Peyer's patch (tissue), 4 donors: ENCODE measurements at places on chromosomes 12 and 14.

DNA sequence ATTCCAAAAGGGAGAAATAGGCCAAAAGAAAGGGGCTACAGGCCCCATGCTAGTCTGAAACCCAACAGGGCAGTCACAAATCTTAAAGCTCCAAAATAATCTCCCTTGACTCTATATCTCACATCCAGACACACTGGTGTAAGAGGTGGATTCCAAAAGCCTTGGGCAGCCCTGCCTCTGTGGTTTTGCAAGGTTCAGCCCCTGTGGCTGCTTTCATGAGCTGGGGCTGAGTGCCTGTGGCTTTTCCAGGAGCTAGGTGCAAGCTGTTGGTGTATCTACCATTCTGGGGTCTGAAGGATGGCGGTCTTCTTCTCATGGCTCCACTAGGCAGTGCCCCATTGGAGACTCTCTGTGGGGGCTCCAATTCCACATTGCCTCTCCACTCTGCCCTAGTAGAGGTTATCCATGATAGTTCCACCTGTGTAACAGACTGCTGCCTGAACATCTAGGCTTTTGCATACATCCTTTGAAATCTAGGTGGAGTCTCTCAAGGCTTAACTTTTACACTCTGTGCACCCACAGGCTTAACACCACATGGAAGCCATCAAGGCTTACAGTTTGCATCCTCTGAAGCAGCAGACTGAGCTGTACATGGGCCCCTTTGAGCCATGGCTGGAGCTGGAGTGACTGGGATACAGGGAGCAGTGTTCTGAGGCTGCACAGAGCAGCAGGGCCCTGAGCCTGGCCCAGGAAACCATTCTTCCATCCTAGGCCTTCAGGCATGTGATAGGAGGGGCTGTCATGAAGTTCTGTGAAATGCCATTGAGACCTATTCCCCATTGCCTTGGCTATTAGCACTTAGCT is 66.5 kb upstream of the ABCD2 start:
- no peak for DNase-seq

DNA sequence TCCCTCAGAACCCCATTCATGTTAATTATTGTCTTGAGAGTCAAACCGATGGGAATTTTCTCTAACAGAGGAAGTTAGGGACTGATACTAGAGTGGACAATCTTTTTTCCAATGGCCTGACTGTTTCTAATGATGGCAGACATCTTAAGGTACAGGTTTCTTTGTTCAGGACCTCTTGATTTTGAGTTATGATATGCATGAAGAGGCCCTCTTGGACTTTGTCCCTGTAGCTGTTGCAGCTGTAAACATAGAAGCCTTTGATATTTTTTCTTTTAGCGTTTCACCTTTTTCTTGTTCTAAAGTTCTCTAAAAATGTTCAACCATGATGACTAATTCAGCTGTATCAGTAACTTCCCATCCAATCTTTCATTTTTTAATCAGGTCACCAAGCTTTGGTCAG is 53.0 kb downstream of the LGR5 start:
- no peak for DNase-seq

DNA sequence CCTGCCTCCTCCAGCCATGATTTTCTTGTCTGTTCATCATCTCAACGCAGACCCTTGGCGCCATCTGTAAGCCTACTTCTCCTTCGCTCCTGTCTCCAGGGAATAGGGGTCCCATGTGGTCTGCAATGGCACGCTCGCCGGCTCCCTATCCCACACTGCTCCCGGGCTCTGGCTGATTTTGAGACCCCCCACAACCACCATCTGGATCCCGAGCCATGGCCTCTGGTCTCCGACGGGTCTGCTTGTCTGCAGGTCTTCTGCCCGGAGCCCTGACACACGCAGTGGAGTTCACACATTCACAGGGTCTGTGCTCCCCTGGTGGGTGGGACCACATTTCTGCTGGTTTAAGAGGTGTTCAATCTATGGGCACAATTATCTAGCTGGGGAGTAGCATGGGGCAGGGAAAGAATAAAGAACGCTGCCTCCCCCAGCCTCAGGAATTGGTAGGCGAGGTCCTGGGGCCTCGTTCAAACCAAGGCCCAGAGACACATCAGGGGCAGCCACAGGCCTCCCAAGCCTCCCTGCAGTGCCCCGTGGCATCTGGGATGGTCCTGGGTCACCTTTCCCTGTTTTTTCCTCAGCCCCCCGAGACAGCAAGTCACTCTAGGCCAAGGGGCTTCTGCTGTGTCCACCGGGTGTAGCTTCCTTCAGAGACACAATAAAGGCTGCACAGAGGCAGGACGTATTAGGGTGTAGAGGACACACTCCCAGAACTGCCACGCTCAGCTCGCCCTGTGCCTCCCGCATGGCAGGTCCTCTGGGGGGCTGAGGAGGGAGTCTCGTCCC is 21.5 kb downstream of the FZD10 start:
- DNase-seq, result no peak

DNA sequence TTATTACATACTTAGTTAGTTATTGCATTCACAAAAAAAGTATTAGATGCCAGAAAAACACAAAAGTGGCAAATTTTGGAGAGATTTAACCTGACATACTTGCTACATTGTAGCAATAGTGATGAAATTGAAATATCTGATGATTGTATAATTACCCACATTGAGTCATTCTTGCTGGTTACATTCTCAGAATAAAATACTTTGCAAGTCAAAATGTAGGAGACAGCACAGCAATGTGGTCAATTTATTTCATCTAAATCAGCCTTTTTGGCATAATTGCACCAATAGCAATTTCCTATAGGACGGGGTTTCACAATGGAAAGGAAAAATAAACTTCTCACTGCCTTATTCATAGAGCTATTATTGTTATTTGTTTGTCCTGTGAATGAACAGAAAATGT is 125.0 kb upstream of the ETV6 start:
- no peak for DNase-seq

- DNase-seq, result no peak
Measured at GRCh38 chr12:75656648-75657047, 145.2 kb upstream of the KRR1 start.

GRCh38 chr14:79861111-79861510 is 350.2 kb downstream of the DIO2 start:
- DNase-seq, result no peak
